ENCODE measurements at places on chromosomes 1 and 21. TPM values are rescaled to one million over a fixed set of nuclear protein-coding genes. Genes with fewer than 3 reads are reported as not detected.

Gene AXDND1
- total RNA-seq = not detected

Gene UBL4B
- not detected for total RNA-seq

Gene NPPB
- not detected for total RNA-seq

Gene CBR3
- total RNA-seq = 13.3 TPM

Gene LCE3B
- not detected for total RNA-seq

Gene HES3
- total RNA-seq = not detected

Gene IFNLR1
- total RNA-seq = not detected

Gene OR6K6
- not detected for total RNA-seq

Data from endothelial cell of umbilical vein (primary cell).